ENCODE measurements at places on chromosomes 2 and 18. TPM values are rescaled to one million over a fixed set of nuclear protein-coding genes. Genes with fewer than 3 reads are reported as not detected.

UGT1A9 gene
- total RNA-seq: not detected

- DNase-seq: no peak
Measured at GRCh38 chr2:10431797-10432196, 16.3 kb downstream of the ODC1 start.

GRCh38 chr2:170563401-170563800, 151.7 kb upstream of the SP5 start:
- no peak for DNase-seq

- no peak for DNase-seq
Measured at GRCh38 chr2:165361514-165361913, 108.0 kb upstream of the CSRNP3 start.

PSTPIP2 gene
- 3.9 TPM for total RNA-seq

GRCh38 chr2:100194951-100195350, 52.6 kb upstream of the AFF3 start:
- DNase-seq: no peak

MFF gene
- total RNA-seq: 165 TPM

DNA sequence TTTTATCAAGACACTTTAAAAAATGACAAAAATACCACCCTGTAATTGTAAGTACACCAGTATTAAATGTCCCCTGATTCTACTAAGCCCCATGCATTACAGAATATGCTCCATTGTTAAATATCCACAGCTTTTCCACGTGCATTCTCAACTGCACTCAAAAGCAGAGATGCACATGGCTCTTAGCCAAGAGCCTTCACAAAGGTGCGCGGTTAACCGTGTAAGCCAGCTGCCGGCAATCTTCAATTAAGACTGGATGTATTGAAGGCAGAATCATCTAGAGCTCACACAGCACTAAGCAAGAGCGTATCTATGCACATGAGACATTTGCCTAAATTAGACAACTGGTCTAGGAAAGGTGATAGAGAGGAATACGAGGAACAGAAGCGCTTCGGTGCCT, 278.3 kb downstream of the NAPG start:
- no peak for DNase-seq

GRCh38 chr2:19900931-19901441, 797 bp downstream of the TTC32 start:
- DNase-seq: peak; percentile 18

ADRA2B gene
- not detected for total RNA-seq

GRCh38 chr2:10514743-10515142, 66.6 kb upstream of the ODC1 start:
- DNase-seq: peak; percentile 99

GRCh38 chr2:105140240-105140568, 101.3 kb upstream of the GPR45 start:
- DNase-seq: no peak

DYNAP gene
- not detected for total RNA-seq

- DNase-seq: peak; percentile 4
Measured at GRCh38 chr2:224333726-224334482, 68.0 kb downstream of the FAM124B start.

DNA sequence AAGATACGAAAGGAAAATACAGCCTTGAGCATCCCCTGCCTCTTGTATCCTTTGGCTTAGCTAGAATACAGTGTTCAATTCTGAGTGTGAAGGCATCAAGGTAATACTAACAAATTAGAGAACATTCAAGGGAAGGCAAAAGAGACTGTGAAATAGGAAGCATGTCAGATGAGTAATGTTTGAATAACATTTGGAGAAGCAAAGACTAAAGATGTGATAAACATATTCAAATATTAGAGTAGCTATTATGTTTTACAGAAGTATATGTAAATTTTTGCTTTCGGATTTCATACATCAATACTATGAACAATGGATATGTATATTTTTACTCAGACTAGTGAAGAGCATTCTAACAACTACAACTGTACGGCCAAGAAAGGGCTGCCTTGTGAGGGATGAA, 161.7 kb upstream of the FN1 start:
- no peak for DNase-seq

- peak; percentile 80 for DNase-seq
Measured at GRCh38 chr2:35503738-35504199, 851.8 kb upstream of the CRIM1 start.

DNA sequence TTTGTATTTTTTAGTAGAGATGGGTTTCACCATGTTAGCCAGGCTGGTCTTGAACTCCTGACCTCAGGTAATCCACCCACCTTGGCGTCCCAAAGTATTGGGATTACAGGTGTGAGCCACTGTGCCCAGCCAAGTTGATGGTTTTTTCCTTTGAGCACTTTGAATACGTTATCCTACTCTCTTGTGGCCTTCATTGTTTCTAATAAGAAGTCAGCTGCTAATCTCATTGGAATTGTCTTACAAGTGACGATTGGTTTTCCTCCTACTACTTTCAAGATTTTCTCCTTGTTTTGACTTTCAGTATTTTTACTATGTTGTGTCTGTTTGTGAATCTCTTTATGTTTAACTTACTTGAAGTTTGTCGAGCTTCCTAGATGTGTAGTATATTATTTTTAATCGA, 88.5 kb downstream of the TMEM200C start:
- DNase-seq: no peak

GRCh38 chr18:44238454-44238853, 442.2 kb upstream of the SETBP1 start:
- DNase-seq: no peak

LHCGR gene
- not detected for total RNA-seq

CD8A gene
- total RNA-seq: not detected

- DNase-seq: no peak
Measured at GRCh38 chr2:165562233-165562632, 92.7 kb downstream of the CSRNP3 start.

GRCh38 chr2:213411582-213412289, 127.5 kb downstream of the SPAG16 start:
- DNase-seq: no peak

GRCh38 chr18:24326211-24326610, 71.4 kb downstream of the OSBPL1A start:
- no peak for DNase-seq

DNA sequence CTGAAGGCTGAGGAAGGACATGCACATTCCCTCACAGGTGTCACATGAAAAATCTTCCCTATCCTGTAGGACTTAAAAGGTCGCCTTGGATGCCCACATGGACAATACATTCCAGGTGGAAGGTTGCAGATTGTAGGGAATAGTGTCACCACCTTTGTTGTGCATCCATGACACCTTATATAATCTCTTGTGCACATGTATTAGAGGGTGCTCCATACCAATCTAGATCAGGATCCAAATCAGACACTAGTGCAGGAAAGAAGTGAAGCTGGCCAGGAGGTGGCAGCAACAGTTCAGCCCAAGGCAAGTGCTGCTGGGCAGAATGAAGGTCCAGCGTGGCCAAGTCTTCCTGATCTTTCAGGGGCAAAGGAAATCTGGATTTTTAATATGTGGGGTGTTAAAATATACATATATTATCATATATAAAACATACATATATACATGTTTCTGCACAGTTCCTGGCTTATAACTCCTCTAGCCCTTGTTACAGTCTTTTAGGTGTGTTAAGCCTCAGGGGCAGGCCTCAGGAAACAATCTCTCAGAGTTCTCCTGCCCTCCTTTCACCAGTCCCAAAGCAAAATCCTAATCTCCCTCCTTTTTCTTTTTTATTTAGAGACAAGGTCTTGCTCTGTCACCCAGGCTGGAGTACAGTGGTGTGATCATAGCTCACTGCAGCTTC, 16.6 kb downstream of the NIF3L1 start:
- DNase-seq: peak; percentile 60

ATP6V1C2 gene
- 0.16 TPM for total RNA-seq

ADGRF3 gene
- total RNA-seq: 0.07 TPM

GRCh38 chr2:162591403-162592083, 247.0 kb downstream of the KCNH7 start:
- DNase-seq: no peak

DNA sequence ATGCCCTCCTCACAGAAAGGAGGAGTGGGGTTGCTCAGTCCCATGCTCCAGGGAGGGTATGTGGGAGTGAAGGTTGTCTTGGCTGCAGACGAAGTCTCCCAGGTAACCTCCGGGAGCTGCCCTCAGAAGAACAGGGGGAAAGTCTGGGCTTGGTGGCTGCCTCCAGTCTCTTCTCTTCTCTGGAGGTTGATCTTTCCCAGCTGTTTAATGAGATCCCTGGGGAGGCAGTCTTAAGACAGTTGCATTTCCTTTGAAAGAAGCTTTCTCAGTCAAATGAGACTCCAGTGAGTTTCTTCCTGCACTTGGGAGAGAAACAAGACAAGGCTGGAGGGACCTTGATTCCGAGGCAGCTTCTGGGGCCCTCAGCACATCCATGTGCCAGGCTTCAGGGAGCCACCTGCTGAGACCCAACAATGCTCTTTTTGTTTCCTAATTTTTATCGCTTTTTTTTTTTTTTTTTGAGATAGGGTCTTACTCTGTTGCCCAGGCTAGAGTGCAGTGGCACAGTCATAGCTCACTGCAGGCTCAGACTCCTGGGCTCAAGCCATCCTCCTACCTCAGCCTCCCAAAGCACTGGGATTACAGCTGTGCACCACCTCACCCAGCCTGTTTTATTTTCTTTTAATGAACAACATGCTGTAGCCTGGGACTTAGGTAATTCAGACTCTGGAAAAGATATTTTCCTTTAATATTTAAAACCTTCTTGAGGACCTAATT, 71.7 kb upstream of the TPO start:
- DNase-seq: no peak

RAB27B gene
- total RNA-seq: 9.9 TPM

DNA sequence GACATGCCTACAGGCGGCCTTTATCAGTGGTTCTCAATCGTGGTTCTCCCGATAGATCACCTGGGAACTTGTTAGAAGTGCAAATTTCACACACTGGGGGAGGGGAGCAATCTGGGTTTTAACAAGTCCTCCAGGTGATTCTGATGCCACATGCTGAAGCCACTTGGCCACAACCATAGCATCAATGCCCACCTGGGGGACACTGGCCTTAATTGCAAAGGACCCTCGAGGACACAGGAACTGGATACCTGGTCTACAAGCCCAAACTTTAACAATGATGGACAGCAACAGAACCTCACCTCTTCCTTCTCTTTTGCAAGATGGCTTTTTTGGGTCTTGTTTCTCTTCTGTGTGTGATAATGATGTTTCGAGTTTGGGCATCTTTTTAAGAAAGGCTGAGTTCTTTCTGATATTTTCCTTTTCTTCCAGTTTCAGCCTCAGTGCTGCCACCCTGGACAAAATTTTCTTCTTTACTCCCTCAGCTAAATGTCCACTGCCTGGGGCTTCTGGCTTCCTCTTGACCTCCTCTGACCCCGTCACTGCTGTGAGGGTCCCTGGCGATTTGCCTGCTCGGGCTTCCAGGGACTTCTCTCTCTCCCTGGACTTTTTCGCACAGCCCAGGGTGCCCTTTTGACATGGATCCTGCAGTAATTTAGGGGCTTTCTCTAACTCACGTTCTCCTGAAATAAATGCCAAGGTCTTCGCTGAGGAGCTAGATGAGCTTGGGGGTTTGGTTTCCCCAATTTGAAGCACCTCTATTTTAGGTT, 94.2 kb downstream of the ALPK2 start:
- DNase-seq: no peak

DNA sequence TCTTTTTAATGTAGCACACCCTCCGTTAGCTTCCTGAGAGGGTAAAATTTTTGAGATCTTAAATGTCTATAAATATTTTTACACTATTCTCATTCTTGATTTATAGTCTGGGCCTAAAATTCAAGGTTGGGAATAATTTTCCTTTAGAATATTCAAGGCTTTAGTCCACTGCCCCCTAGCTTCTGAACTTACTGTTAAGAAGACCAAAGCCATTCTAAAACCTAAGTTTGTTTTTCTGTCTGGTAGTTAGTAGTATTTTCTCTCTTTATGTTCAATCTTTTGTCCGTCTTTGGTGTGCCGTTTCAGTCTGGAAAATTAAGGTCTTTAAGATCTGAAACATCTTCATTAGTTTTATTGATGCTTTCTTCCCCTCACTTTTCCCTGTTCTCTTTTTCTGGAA, 14.5 kb downstream of the OSBPL6 start:
- DNase-seq: no peak

- DNase-seq: peak; percentile 88
Measured at GRCh38 chr2:62654423-62654791, 51.1 kb upstream of the EHBP1 start.

PARD3B gene
- 3.7 TPM for total RNA-seq

- DNase-seq: no peak
Measured at GRCh38 chr2:47404356-47404755, 1.4 kb downstream of the MSH2 start.

SKOR2 gene
- not detected for total RNA-seq

DNA sequence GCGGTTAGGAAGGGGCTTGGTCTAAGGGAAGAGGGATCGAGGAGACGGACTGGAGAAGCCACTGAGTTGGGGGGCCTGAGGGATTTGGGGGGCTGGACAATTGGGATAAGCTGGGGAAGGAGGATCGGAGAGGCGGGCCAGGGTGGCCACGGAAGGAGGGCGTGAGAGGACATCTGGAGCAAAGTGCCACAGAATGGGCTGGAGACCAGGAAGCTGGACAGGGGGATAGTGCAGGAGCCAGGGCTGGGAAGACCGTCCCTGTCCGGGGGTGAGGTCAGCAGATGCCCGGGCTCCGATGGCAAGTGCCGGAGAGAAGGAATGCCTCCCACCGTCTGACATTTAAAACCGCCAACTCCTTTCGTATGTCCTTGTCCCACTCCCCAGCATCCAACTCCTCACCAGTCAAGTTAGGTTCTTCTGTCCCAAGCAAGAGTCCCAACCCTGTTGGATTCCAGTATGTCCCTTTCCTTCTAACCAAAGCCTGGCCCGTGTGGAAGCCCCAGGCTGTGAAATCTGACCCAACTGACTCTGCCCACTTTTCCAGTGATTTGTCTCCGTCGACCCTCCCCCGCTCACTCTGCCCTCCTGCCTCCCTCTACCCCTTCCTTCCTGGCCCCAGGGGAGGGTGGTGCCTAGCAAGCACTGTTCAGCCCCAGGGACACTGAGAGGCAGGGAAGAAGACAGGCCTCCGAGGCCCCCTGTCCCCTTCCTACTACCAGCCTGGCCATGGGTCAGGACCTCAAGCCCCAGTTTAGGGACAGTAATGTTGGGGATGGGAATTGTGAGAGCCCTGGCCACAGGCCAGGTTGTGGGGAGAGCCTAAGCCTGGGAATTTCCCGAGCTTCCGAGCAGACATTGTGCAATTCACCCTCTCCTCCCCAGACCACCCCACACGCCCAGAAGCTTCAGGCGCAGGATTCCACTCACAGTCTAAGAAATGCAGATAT, 31.5 kb upstream of the TMBIM1 start:
- peak; percentile 45 for DNase-seq

ASB18 gene
- total RNA-seq: not detected

DNA sequence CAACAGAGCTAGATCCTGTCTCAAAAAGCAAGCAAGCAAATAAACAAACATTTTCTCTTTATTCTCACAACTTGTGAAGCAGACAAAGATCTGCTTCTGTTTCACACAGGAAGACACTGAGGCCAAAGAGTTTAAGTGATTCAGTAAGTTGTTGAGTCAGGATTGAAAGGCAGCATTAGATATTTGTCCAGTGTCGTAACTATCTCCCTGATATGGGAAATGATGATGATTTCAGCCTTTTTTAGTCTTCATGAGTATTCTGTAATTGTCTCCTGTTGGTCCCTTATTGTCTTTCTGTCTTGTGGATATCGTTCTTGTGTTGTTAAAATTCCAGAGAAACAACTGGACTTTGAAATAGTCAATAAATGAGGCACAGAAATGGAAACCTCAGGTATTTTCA, 59.6 kb downstream of the GATA6 start:
- no peak for DNase-seq

THSD7B gene
- total RNA-seq: not detected

GRCh38 chr2:103008586-103008985, 246.8 kb downstream of the TMEM182 start:
- DNase-seq: no peak
